ENCODE measurements at places on chromosomes 2 and 18.

DNA sequence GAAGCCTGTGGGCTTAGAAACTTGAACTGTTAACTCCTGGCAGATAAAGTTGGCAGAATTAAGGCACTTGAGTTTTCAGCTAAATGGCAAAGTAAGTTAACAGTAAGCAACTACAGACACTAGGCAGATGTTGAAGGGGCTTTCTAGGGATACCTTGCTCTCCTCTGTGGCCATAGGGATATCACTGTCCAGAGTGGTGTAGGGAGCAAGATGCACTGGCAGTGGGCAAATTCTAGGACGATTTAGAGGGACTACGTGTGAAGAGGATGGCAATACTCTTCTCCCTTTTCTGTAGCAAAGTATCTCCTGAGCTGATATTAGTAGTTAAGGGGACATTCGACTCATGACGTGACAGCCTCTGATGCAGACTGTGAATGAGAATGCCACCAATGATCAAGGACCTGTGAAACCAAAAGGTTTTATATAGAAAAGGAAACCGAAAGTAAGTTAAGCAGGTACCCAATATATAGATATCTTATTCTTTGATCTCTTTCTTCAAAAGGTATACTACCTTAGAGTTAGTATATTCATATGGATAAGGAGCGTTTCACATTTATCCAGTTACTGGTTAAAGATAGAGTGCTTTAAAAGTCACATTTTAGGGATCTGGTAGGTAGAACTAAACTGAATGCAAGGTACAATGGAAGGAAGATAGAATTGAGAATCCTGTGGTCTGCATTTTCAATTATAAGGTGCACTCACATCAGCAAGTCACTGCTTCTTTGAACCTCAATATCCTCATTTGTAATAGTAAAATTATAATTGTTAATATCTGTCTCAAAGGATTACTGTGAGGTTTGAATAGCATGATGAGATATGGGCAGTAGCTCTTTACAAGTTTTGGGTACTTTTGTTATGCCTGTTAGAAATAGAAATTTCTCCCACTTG is 106.4 kb downstream of the KCNH7 start:
- no peak for DNase-seq

DNA sequence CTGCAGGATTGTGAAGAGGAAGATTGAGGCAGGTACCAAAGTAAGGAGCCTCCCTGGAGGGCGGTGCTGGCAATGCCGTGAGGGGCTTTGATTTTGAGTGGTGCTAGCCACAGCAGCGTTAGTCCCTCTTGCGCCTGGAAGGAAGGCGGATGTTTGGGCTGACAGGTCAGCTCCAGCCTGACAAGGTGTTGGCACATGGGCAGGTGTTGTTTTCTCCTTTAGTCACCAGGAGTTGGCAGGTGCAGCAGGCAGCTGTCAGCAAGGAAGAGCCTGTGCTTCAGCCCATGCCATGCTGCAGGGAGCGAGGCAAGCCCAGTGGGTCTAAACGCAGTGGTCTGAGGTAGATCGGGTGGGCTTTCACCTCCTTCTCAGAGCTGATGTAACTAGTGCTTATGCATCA is 8.5 kb downstream of the SEC11C start:
- DNase-seq = no peak

GRCh38 chr2:142813830-142814829 is 63.3 kb upstream of the KYNU start:
- DNase-seq = no peak

GRCh38 chr18:12597760-12598159 is 60.1 kb downstream of the SPIRE1 start:
- no peak for DNase-seq

- DNase-seq = no peak
These were observed 558.4 kb downstream of the PARD3B start for GRCh38 chr2:205103699-205104098.

DNA sequence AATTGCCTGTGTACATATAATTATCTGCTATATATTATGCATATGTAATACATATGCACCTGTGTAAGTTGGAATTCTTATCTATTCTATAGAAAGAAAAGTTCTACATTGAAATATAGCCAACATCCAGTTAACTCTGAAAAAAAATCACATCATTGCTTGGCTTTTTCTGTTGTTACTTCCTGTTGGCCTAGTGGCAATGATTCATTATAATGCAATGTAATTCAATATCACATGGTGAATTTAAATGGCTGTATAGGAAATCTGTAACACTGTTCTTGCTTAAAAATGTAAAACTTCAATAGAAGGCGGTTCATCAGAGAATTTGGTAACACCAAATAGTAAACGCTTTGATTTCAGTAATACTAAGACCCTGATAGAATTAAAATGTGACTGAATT is 44.5 kb upstream of the MAP4K3 start:
- DNase-seq = no peak

DNA sequence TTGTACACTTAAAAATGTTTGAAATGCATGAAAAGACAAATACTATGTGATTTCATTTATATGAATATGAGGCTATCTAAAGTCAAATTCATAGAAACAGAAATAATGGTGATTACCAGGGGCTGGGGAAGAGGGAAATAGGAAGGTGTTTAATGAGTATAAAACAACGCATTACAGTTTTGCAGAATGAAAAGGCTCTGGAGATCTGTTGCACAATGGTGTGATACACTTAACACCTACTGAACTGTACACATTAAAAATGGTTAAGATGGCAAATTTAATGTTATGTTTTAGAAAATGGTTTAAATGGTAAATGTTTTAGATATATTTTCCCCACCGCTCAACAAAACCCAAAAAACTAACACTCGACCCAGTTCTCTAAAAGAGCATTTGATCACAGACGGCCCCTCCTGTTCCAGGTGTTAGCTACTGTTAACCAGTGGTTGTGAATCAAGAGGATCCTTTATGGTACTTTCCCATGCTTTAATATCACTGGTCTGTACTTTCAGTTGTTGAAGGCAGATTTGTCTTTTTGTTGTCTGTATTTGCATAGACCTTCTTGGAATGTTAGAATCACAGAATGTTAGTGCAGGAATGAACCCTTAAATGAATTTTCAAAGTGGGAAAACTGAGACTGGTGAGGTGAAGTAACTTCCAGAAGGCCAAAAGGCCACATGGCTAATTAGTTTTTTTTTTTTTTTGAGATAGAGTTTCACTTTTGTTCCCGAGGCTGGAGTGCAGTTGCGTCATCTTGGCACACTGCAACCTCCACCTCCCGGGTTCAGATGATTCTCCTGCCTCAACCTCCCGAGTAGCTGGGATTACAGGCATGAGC is 10.2 kb downstream of the RAB10 start:
- DNase-seq = no peak

DNA sequence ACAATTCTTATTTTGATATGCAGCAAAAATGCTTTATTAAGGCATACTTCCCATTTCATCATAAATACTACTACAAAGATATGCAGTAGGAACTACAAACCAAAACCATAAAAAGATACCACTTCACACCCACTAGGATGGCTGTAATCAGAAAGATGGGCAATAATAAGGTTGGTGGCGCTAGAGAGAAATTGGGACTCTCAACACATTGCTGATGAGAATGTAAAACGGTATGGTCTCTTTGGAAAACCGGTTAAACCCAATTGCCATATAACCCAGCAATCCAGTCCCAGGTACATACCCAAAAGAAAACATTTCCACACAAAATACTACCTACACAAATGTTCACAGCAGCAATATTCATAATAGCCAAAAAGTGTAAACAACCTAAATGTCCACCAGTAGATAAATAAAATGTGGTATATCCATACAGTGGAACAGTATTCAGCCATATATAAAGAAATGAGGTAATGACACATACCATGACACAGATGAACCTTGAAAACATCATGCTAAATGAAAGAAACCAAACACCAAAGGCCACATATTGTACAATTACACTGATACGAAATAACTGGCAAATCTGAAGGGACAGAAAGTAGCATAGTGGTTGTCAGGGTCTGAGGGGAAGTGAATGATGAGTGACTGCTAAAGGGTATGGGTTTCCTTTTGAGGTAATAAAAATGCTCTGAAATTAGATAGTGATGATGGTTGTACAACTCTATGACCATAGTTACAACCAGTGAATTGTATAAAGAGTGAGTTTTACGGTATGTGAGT is 12.7 kb downstream of the SP3 start:
- no peak for DNase-seq

DNA sequence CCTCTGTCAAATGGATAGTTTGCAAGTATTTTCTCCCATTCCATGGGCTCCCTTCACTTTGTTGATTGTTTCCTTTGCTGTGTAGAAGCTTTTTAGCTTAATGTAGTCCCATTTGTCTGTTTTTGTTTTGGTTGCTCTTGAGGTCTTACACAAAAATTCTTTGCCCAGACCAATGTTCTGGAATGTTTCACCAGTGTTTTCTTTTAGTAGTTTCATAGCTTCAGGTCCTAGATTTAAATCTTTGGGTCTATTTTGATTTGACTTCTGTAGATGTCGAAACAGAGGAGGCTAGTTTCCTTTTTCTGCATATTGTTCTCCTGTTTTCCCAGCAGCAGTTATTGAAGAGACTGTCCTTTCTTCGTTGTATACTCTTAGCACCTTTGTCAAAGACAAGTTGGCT is 351.6 kb downstream of the PTPRM start:
- DNase-seq = no peak

GRCh38 chr18:67363694-67364093 is 152.8 kb downstream of the DSEL start:
- no peak for DNase-seq

DNA sequence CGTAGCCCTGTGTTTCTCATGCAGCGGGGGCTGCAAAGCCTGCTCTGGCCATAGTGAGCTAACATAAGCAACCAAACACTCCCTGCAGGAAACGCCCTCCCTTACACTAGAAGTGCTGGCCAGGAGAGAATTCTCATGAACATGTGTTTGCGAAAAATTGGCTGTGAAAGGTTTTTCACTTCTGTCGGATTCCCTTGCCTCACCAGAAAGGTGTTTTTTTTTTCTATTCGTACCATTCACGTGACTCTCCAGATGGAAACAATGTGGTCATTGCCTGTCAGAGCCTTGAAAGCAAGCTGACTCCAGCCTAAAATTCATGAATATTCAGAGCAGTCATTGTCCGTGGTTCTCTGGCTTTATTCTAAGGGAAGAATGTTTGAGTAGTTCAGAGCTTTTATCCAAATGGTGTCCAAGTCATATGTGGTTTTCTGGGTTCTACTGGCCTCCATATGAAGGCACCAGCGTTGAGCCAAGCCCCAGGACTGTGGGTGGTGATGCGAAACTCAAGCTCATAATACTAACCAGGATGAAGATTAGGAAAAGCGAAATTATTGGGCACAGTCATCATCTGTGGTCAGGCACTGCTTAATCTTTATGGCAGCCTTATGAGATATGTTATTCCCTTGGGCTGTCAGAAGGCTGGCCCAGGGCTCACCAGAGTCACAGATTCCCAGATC is 236.4 kb downstream of the ALPK2 start:
- DNase-seq = no peak

- no peak for DNase-seq
These were observed 14.8 kb upstream of the CNDP1 start for GRCh38 chr18:74519320-74520095.

DNA sequence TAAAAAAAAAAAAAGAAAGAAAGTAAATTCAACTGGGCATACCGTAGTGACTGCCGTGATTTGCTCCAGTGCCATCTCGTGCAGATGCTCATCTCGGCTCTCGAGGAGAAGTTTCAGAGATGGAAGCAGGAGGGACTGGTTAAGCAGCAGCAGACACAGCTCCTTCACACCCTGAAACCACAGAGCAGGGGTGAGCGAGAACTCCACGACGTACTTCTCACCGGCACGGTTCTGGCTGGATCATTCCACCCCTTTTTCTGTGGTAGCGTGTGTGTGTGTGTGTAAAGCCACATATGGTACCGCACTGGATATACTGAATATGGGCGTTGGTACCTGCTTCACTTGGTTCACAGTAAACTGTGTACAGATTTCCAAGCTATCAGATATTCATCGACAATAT is 382.2 kb downstream of the NBAS start:
- no peak for DNase-seq

Measured in stimulated activated CD8-positive, alpha-beta memory T cell treated with anti-CD3 and anti-CD28 coated beads, Interleukin-4, amount 100 ng/mL, for 48 hours (primary cell).